CMK (cell line): ENCODE measurements at places on chromosomes 2 and 18.

GRCh38 chr2:124967325-124967724 lies 942.2 kb downstream of the CNTNAP5 start:
- no peak for DNase-seq

DNA sequence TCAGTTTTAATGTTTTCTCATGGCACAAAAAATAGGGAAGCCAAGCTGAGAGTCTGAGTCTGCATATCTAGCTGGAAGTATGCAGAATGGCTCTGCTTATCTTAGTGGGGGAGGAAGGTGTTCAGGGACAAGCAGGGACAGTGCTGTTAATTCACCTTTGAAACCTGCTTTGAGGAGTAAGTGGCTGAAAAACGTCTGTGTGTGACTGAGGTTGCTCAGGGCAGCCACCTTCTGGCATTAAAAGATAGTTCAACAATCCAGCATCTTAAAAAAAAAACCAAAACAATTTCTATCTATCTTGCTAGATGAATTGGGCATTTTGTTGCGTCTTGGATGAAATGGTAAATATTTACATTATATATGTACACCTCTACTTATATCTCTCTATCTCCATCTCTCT lies 2.0 kb upstream of the TRPM8 start:
- no peak for DNase-seq

GRCh38 chr2:19043893-19044292 lies 314.5 kb downstream of the OSR1 start:
- DNase-seq, result no peak

DNA sequence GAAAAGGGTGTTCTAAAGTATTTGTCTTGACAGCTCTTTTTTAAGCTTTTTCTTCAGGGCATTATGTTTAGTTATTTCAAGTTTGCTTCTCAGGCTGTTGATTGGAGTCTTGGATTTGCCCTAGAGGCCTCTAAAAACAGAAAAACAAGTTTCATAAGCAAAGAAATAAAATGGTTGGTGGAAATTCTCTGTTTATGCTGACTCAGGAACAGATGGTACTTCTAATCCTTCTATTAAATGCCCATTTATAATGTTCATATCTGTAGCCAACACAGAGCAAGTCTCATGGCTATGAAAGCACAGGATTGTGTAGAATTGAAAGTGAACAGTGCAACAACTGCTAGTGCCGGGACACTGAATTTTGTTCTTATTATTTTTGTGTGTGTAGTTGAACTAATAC lies 60.4 kb downstream of the KCNJ3 start:
- DNase-seq, result no peak

GRCh38 chr18:2070631-2071030 lies 500.7 kb downstream of the METTL4 start:
- DNase-seq, result no peak

GRCh38 chr2:136424112-136424511 lies 306.2 kb upstream of the CXCR4 start:
- DNase-seq, result no peak

- DNase-seq, result no peak
These were observed 748.9 kb downstream of the LRP1B start for GRCh38 chr2:141381946-141382345.

- DNase-seq, result no peak
These were observed 35.9 kb downstream of the TMEM18 start for GRCh38 chr2:641164-641871.

- no peak for DNase-seq
These were observed 786.6 kb upstream of the RAB6C start for GRCh38 chr2:129192841-129193253.

GRCh38 chr2:202165945-202166344 lies 72.5 kb downstream of the SUMO1 start:
- DNase-seq, result no peak

DNA sequence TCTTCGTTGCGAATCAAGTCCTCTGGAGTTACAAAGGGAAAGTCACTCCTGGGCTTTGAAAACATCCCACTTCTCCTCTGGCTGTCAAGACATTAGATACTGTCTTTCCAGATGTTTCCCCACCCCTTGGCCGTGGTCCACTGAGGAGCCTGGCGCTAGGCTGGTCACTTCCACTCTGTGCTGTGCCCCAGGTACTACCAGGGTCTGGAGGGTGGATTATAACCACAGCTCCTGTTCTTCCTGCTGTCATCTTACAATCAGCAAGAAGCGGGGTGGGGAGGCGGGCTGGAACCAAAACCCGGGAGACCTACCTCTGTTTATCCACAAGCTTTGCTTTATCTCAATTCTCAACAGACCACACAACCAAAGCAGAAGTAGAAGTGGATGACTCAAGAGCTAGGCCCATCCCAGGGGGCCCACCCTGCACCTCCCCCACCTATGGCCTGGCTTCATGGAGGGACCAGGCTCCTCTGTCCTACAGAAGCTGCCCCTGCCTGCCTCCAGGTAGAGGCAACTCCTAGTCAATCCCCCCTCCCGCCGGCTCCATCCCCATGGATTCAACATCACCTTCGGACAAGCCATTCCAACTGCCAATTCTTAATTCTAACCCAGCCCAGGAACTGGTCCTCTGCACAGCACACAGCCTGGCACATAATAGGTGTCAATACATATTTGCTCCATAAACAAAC lies 17.8 kb downstream of the SMAD7 start:
- peak; percentile 49 for DNase-seq

DNA sequence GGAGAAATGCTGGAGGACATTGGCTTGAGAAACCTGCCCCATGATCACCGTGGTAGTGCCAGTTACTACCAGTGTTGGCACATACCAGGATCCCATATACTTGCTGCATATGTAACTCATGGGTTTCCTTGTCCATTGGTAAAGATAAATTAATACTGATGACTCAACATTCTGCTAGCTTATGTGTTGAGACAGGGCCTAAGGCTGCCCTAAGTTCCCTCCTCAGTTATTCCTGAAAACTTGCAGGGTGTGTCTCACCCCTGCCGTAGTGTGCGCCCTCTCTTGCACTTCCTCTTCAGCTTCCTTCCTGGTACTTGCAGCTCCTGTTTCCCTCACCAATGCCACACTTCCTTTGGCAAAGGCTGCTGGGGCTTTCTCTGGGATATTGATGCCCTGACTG lies 4.3 kb upstream of the INO80C start:
- DNase-seq, result no peak

DNA sequence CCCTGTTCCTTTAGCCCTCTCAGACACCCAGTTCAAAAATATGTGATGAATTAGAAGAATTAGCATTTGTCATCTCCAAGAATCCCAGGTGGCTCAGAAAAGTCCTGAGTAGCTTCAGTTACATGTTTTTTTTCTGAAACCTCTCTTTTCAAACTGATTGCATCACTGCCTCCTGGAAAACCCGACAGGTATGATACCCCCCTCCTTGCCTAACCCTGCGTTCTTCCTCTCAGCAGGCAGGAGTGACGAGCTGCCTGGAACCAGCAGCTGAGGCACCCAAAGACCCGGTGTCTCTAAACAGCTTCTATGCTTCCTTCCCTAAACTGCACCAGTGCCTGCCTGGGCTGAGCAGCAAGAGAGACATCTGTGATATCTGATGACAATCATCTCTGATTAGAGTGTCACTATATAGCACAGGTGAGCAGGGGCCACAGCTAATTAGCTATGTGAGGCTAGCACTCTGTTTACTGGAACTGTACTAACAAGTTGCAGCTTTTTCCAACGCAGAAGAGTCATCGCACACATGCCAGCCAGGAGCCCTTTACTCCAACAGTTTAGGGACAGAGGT lies 376.4 kb upstream of the ATP5MC3 start:
- no peak for DNase-seq

GRCh38 chr2:57884281-57884680 lies 162.3 kb upstream of the VRK2 start:
- no peak for DNase-seq
